Left renal cortex interstitium (tissue), 4 donors: ENCODE measurements at places on chromosomes 16 and 17. TPM values are rescaled to one million over a fixed set of nuclear protein-coding genes. Genes with fewer than 3 reads are reported as not detected.

- DNase-seq, result no peak
These were observed 10.2 kb upstream of the CCDC154 start for GRCh38 chr16:1454561-1454960.

DNA sequence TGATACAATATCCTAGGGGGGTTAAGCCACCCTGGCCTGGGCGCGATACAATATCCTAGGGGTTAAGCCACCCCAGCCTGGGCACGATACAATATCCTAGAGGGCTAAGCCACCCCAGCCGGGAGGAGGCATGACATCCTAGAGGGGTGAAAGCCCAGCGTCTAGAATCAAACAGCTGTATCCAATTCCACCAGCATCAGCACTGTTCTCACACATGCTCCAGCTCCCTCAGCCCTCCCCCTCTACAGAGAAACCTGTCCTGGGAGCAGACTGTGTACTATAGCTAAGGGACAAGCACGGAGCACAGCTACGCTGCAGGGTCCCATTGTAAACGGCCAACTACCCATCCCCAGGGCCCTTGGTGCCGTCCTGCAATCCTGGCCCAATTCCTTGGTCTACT is 6.2 kb downstream of the GINS2 start:
- no peak for DNase-seq

DNA sequence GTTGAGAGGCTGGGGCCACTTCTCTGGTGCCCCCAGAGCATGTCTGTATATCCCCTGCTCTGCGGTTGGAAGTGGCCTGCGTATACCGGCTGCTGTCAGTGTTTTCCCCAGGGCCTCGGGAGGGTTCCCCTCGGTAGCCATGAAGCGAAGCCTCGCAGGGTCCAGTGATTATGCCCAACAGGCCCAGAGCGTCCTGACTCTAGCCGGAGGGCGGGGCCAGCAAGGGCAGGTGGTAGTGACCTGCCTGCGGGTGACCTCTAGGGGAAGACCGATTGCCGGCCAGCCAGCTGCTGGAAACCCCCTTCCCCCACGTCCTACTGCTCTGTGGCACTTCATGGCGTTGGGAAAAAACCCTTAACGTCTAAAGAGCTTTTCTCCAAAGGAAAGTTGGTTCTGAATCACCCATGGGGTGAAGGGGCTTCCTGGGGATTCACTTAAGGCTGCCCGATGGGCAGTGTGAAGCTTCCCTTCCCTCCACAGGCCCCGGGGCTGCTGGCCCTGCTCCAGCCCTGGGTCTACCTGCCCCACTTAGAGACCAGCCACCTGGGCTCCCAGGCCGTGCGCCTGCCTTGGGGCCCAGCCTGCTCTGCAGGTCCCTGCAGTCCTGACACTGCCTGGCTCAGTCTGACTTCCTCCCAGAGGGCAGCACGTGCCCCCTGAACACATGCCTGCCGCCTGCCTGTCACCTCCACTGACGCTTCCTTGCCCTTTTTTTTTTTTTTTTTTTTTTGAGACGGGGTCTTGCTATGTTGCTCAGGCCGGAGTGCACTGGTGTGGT is 72.8 kb downstream of the SOCS1 start:
- no peak for DNase-seq

ZPBP2 gene
- polyA plus RNA-seq, result not detected

DNA sequence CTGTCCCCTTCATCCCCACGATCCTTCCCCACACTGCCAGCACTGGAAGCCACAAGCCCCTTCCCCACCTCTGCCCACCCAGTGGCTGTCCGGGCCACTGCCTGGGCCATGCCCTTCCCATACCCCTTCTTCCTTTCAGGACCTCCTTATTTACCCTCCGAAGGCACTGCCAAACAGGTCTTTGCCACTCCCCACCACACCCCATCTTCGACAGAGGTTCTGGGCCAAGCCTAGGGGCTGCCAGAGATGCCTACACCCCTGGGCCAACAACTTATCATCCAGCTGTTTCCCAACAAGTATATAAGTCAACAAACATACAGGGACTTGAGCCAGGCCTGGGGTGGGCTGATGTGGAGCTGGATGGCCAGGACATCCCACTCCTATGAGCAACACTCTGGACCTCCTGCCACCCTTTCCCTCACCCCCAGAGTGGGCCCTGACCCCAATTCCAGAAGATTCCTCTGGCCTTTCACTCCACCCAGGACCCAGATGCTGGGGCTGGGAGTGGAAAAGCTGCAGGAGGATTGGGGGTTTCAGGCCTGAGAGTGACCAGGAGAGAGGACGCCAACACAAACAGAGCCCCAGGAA is 1.5 kb upstream of the PPP1R1B start:
- no peak for DNase-seq

DNA sequence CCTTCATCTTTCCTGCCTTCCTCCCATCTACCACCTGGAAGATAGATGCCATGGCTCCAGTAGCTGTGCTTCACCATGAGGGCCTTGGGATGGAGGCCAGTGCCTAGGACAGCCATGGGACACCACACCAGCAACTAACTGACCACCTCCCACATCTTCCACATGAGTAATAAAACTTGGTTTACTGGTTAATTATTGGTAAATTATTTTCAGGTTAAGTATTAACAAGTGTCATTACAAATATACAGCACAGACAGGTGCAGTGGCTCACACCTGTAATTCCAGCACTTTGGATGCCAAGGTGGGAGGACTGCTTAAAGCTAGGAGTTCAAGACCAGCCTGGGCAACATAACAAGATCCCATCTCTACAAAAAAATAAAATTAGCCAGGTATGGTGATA is 14.0 kb downstream of the CDIP1 start:
- no peak for DNase-seq

VASN gene
- polyA plus RNA-seq, result 48.0 TPM

DNA sequence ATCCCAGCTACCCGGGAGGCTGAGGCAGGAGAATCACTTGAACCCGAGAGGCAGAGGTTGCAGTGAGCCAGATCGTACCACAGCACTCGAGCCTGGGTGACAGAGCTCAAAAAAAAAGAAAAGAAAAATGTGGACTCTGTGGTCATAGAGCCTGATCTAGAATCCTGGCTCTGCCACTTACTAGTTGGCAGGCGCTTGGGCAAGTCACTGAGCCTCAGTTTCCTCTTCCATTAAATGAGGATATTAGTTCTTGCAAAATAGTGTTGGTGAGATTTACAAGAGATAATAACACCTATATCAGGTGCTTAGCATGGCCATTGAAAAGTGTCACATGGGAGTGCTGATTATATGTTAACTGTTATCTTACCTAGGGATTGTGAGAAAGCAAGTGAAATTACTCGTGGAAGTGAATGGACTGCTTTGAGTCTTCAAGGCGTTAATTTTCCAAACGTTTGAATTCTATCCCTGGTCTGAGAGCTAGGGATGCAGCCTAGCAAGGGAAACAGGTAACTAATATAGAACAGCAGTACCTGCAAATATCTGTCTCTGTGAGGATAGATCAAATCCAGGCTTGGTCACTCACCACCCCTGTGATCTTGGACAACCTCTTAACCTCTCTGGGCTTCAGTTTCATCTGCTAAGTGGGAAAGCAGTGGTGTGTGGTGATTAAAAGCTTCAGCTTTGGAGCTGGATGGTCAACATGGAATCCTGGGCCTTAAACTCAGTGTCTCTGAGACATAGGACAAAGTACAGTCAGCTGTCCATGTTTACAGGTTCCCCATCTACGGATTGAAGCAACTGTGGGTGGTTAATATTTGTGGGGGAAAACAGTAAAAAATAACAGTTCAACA is 953 bp upstream of the NSMCE1 start:
- no peak for DNase-seq

- DNase-seq, result no peak
These were observed 75.4 kb downstream of the CYB561 start for GRCh38 chr17:63370696-63371095.

TP53TG3C gene
- not detected for polyA plus RNA-seq

DNA sequence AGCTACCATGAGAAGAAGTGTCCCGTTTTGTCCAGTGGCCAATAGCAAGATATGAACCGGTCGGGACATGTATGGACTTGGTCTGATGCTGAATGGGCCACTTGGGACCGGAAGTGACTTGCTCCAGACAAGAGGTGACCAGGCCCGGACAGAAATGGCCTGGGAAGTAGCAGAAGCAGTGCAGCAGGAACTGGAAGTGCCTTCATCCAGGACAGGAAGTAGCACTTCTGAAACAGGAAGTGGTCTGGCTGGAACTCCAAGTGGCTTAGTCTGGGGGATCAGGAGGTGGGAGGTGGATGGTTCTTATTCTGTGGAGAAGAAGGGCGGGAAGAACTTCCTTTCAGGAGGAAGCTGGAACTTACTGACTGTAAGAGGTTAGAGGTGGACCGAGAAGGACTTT is 5.3 kb downstream of the EFNB3 start:
- no peak for DNase-seq
